ENCODE measurements at places on chromosomes 12 and 14.

GRCh38 chr14:78593949-78594348 is 423.8 kb downstream of the NRXN3 start:
- DNase-seq = no peak

DNA sequence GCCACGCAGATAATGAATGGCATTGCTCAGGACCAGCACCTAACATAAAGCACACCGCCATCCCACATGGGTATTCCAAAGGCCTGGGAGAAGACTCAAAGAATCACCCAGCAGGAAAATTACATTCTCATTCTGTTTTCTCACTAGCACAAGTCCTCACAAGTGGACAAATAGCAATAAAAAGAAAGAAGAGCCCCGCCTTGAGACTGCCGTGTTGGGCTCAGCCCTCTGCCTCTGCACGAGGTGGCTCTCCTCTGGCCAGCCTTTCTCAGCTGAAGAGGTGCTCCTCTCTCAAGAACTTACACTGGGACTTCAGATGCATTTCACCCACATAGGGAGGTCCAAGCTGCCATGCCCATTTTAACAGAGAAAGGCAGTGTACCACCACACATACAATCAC is 207.5 kb downstream of the SPTSSA start:
- DNase-seq = no peak

DNA sequence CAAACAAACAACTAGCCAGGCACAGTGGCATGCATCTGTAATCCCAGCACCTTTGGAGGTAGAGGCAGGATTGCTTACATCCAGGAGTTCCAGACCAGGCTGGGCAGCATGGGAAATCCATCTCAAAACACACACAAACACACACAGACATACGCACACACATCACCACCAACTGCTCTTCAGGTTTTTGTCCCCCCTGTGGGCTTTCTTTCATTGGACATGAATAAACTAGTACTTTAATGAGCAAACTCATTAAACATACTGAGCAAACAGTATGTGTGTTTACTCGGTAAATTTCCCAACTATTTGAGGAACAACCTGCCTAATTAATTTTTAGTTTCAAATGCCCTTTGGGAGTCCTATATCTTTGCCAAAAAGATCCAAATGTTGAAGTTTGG is 10.1 kb upstream of the RASSF3 start:
- peak; percentile 76 for DNase-seq

GRCh38 chr14:71242237-71242748 is 335.0 kb downstream of the PCNX1 start:
- no peak for DNase-seq

- DNase-seq = no peak
Observed at GRCh38 chr14:105198588-105198987, 17.5 kb upstream of the NUDT14 start.

DNA sequence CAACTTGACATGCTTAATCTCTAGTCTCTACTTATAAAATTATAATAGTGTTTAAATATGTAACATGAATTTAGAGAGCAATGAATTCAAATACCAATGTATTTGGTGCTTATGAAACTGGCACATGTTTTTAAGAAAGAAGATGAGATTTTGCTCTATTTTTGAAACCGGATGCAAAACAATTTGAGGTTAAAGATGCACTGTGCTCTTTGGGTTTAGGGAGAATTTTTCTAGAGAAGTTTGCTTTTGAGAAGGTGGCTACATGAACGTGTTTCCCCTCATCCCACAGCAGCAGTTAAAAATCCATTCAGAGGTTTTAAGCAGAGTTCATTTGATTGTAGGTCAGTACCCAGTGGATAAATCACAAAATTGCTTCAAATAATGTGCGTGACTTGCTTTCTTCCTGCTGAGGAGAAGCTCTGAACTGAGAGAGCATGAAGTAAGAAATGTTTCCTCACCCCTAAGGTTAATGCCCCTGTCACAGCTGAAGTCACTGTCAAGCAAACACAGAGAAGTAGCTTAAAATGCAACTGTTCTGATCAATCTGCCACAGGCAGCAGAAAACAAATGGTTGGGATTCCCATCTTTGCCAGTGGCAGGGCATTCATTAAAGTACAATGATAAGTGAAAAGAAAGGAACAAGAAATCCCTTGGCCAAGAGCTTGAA is 241.9 kb upstream of the SYT1 start:
- no peak for DNase-seq
